ENCODE measurements at places on chromosomes 12 and 14.
A peak's percentile ranks its signal among the peaks of the same experiment; 100 is the strongest.

- no peak for DNase-seq
These were observed 35.7 kb downstream of the SSH1 start for GRCh38 chr12:108821407-108822397.

DNA sequence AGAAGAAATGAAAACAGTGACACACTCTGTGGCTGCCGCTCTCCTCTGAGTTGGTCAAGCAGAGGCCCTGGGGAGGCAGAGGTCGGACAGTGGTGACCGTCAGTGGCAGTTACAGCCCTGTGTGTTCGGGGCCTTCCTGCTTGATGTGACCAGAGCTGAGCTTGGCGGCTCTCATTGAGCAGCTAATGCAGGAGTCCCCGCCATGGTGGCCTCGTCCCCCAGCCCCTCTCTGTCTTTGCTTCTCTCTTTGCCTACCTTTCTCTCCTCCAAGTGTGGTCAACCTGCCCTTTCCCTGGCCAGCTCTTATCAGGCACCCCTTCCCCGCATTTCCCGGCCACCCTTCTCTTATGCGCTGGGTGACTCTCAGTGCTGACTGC lies 362.8 kb downstream of the CACNA1C start:
- DNase-seq, result no peak

DNA sequence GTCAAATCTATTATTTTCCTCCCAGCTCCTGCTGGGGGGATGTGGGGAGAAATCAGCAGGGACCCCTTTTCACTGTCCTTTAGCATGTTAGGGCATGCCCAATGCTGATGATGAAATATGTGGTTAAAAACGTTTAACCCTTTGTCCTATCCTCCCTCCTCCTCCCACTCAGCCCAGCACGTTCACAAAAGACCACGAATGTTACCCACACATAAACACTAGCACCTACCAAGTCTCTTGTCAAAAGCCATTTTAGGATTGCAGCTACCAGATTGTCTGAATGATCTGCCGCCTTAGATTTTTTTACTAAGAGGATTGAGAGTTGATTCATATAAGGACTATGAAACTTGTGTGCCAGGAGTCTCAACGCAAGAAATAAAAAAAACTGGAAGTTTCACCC lies 70.4 kb downstream of the TBK1 start:
- DNase-seq, result no peak

- no peak for DNase-seq
These were observed 805.2 kb downstream of the GALC start for GRCh38 chr14:87187786-87188185.

DNA sequence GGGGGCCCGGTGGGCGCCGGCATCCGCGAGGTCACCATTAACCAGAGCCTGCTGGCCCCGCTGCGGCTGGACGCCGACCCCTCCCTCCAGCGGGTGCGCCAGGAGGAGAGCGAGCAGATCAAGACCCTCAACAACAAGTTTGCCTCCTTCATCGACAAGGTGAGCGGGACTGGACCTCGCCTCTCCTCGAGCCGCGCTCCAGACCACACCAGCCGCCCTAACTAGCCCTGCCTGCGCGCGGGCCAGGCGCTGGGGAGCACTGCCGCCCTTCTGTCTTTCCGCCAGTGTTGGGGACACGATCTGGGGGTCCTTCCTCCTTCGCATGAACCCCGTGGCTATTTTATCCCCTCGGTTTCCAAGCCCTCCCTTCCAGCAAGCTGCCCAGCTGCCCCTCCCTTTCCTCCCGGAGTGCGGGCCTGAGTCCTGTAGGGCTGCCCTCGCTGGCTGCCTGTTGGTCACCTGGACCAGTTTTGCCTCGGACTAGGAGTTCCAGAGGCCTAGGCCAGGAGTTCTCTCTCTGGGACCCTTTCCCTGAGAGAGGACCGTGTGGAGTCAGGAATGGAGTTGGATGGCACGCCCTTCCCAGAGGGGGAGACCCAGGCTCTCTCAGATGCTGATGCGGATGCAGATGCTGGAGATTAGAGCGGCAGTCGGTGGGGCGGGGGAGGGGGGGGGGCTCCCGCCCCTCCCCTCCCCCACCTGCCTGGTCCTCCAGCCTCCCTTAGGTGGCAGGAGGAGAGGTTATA lies 592 bp downstream of the KRT7 start:
- DNase-seq, result no peak

DNA sequence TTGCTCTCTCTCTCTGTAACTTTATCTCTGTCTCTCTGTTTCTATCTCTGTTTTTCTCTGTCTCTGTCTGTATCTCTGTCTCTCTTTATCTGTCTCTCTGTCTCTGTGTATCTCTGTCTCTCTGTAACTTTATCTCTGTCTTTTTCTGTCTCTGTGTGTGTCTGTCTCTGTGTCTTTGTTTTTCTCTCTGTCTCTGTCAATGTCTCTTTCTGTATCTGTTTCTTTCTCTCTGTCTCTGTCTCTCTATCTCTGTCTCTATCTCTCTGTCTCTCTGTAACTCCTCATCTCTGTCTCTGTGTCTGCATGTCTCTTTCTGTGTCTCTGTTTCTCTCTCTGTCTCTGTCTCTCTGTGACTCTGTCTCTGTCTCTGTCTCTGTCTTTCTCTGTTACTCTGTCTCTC lies 51.7 kb downstream of the TMEM121 start:
- no peak for DNase-seq

DNA sequence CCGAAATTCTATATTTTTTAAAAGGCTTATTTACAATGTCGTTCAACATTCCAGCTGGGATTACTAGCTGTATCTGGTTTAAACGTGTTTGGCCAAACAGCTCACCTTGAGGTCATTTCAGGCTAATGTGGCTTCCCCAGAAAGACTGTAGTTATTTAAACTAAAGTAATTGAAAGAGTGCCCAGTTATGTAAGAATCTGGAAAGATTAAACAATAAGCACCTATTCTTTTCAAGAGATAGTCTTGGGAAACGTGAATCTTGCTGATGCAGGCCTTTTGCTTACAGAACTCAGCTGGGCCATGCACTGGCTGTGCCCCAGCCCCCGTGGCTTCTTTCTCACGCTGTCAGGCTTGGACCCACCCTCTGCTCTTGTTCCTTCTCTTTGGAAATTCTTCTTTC lies 24.4 kb downstream of the GLRX5 start:
- no peak for DNase-seq

- no peak for DNase-seq
These were observed 25.1 kb upstream of the ATP2B1 start for GRCh38 chr12:89733579-89734201.

GRCh38 chr12:40390980-40391379 lies 166.2 kb downstream of the LRRK2 start:
- DNase-seq, result no peak

- DNase-seq, result no peak
These were observed 11.3 kb downstream of the DDX51 start for GRCh38 chr12:132132609-132133430.

GRCh38 chr14:91509878-91510170 lies 286 bp downstream of the PPP4R3A start:
- DNase-seq, result no peak

- no peak for DNase-seq
These were observed 56.8 kb downstream of the CDK17 start for GRCh38 chr12:96343347-96343954.

GRCh38 chr12:89971880-89972279 lies 263.2 kb upstream of the ATP2B1 start:
- DNase-seq, result peak; percentile 28

GRCh38 chr12:124995200-124995961 lies 1.9 kb downstream of the BRI3BP start:
- no peak for DNase-seq

DNA sequence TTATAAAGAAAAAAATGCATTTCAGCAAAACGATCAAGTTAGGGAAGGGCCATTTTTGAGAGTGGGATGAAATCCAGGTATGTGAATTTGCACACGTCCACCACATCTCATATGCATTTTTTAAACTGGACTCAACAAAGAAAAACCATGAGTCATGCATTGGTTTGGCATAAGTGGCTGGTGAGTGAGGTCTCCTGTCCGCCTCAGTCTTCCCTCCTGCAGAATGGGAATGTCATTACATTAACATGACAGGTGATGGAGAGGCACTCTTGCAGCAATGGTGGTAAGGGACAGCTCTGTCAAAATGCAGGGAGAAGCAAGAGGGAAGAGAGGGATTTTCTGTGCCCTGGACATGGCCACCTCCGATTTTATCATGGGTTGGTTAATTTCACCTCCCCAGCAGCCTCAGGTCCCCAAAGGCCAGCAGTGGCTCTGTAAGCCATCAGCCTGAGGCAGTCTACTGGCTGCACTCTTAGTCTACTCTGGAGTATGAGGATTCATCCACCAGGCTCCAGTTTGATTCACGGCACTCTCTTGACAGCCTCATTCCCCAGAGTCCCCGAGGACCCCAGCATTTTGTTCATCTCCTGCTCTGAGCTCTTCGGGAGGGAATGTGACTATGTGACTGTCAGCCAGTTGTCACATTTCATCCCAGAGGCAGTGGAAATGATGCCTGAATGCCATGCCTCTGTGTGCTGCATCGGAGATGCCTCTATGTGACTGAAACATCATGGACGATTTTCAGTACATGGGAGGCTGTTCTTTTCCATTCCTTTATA lies 17.1 kb upstream of the PWP1 start:
- no peak for DNase-seq

DNA sequence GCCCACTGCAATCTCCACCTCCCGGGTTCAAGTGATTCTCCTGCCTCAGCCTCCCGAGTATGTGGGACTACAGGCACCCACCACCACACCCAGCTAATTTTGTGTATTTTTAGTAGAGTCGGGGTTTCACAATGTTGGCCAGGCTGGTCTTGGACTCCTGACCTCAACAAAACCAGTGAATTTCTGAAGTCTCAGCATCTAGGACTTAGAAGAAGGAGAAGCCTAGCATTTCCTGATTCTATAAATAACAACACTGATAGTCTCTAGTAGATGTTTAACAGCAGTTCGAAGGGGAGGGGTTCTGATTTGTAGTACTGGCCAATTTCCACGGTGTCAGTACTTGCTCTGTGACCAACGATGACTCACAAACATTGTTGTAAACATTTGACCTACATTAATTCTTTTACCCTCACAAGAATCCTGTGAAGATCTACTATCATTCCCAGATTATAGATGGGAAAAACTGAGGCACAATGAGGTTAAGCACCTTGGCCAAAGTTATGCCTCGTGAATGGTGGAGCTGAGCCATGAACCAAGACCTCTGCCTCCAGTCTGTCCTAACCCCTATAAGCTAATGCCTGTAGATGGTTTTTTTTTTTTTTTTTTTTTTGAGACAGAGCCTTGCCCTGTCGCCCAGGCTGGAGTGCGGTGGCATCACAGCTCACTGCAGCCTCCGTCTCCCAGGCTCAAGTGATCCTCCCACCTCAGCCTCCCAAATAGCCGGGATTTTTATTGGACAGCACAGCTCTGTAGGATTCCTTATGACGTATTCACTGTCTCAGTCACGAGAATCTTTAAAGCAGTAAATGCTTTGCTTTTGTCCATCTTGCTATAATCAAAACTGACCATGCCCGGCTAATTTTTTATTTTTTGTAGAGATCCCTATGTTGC lies 5.2 kb downstream of the P2RX4 start:
- DNase-seq, result peak; percentile 28

GRCh38 chr12:113655919-113656318 lies 184.2 kb upstream of the LHX5 start:
- no peak for DNase-seq

DNA sequence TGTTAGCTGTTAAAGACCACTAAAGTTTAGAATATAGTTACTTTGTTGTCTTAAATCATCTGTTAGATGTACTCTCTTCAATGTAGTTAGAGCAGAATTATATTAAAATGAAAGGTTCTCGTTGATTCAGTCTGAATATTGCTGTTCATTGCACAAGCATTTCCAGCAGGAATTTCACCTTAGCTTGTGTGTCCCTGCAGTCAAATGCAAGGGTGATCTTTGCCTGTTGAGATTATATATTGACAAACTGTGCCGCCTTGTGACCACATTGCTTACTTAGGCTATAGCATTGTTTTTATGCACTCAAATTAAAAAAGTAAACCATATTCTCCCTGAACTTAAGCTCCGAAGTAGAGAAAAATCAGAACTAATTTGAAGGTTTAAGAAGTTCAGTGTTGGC lies 39.5 kb downstream of the ATP2A2 start:
- DNase-seq, result no peak

DNA sequence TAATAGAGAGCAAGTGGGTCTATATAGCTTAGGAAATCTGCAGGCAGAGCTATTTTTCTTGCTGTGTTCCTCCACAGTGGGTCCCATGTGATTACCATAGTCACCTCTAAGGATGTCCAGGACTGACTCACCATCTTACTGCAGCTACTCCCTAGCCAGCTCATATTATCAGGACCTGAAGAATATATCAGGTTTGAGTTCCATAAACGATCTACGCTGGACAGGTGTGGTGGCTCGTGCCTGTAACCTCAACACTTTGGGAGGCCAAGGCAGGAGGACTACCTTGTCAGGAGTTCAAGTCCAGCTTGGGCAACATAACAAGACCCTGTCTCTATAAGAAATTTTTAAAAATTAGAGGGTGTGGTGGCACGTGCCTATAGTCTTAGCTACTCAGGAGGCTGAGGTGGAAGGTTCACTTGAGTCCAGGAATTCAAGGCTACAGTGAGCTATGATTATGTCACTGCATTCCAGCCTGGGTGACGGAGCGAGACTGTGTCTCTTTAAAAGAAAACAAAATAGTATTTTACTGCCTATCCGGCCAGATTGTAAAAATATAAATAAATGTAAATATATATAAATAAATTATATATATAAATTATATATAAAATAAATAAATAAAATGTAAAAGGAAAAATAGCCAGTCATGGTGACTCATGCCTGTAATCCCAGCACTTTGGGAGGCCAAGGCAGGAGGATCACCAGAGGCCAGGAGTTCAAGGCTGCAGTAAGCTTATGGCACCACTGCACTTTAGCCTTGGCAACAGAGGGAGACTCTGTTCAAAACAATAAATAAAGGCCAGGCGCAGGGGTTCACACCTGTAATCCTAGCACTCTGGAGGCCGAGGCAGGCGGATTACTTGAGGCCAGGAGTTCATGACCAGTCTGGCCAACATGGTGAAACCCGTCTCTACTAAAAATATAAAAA lies 6.9 kb upstream of the SPRYD4 start:
- DNase-seq, result no peak

DNA sequence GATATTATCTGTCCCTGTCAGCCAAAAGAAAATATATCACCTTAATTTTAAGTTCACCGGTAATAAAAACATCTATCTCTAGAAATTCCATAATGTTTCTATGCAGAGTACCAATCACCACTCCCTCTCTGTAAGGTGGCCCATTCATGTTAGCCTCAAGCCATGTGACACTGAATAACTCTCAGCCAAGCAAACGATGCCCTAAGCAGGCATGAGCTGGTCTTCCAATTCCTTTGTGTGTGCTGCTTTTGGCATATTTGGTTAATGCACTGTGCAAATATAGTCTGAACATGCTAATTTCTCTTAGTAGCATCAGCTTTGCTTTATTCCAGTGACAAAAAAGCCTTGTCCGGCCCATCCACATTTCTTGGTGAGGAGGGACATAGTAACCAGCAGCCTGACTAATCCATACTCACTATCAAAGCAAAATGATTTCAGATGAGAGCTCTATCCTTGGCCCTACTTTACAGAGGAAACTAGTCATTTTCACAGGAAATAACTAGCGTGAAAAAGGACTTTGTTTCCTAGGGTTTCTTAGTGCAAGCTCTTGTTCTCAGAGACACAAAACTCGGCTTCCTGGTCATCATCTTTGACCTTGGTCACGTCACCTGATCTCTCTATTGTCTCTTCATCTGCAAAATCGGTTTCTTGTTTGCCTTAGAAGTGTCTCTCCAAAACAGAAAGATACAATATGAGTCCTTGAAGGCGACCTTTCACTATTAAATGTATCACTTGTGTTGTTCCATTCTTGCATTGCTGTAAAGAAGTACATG lies 59.2 kb upstream of the RTRAF start:
- no peak for DNase-seq
